ENCODE measurements at places on chromosomes 5 and 9. TPM values are rescaled to one million over a fixed set of nuclear protein-coding genes. Genes with fewer than 3 reads are reported as not detected.

DNA sequence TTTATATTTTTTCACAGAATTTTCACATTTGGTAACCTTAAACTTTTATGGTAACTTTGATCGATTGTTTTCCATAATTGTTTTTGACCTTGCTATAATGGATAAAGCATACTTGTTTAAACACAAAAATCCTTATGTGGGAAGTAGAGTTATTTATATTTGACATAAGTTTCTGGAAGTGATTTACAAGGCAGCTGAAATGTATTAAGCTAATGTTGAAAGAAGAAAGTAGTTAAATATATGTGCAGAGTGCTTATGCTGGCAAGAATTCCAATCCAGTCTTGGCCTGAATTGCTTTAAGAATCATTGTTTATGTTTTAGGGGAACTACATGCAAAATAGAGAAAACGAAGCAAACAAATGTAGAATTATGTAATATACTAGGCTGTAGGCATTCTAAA lies 763.6 kb downstream of the TAF11L14 start:
- no peak for DNase-seq

DNA sequence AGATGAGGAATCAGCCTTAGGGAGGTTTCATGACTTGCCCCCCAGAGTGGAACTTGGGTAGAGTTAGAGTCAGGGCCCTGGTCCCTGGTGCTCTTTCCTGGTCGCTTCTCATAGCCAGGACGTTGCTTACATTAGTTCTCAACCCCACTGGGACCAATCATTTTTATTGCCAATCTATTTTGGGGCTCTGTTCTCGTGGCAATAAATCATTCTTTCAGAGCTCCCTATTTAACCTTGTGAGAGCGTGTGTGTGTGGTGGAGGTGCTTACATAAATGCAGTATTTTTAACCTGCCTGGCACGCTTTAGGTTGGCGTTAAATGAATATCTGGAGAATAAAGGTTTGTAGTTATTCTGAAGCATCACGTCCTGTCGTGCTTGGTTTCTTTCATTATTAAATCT lies 4.1 kb downstream of the TRIO start:
- DNase-seq: no peak

The SCGB3A1 gene
- polyA plus RNA-seq: 0.20 TPM

GRCh38 chr5:29758986-29759421 lies 1434.5 kb upstream of the CDH6 start:
- DNase-seq: no peak

The SRD5A1 gene
- polyA plus RNA-seq: 63.2 TPM

GRCh38 chr9:108478431-108479332 lies 377.1 kb downstream of the ACTL7B start:
- DNase-seq: no peak

DNA sequence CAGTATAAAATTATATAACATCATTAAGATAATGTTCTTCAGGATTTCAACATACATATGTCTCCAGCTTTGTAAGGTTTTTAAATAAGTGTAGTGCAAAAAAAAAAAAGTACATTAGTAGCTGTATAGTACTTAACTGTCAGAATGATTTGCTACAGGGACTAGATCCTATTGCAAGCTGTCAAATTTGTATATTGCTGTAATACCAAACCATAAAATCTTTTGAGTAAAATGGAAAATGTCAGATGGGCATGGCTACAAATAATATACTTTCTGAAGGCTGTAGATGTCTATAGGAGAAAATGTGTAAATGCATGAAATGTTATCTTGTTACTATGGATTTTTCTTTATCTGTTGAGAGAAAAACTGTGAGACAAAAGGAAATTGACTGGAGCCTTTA lies 298.5 kb downstream of the KDM4C start:
- DNase-seq: no peak

DNA sequence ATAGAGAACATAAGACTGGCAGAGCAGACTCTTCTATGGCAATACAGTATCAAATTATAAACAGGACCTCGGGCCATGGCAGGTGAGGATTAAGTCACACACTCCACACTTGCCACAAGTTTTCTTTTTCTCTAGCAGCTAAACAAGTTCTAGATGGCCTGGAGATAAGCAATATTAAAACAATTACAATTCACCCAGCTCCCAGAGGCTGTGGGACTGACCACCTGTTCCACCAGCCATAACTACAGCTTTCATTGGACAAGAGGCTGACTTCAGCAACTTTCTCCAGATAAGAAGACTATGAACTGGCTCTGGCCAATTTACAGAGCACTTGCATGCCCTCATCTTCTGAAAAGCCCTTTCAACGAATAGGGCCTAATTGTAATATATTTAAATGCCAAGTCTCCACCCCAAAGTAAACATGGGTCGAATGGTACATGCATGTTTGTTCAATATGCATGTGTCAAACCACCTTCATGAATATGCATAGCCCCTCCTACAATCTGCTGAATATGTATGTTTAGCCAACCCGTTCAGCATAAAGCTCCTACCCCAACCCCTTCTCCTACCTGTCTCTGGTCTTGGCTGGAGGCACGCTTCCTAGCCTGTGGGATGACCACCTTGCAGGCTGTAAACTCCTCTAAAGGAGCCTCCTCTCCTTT lies 6.1 kb upstream of the CFAP157 start:
- no peak for DNase-seq

The TOPORS gene
- polyA plus RNA-seq: 7.9 TPM

DNA sequence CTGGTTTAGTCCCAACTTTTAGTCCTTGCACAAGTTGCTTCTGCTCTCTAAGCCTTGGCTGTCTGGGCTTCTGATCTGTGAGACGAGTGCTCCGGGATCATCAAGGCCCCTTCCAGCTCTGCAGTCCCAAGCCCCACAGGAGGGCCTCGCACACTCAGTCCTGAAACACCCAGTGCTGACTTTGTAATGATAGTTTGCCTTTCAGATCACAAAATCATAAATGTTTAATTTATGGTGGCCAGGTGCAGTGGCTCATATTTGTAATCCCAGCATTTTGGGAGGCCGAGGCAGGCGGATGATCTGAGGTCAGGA lies 95.9 kb upstream of the SLC25A48 start:
- peak; percentile 20 for DNase-seq

- DNase-seq: no peak
Measured at GRCh38 chr9:134902936-134903335, 14.8 kb downstream of the FCN1 start.

The DOK3 gene
- 4.2 TPM for polyA plus RNA-seq

The STPG3 gene
- not detected for polyA plus RNA-seq

The CARD9 gene
- polyA plus RNA-seq: 0.15 TPM
